ENCODE measurements at places on chromosomes 16 and 17.

- no peak for DNase-seq
These were observed 258.2 kb downstream of the PARN start for GRCh38 chr16:14371778-14372431.

DNA sequence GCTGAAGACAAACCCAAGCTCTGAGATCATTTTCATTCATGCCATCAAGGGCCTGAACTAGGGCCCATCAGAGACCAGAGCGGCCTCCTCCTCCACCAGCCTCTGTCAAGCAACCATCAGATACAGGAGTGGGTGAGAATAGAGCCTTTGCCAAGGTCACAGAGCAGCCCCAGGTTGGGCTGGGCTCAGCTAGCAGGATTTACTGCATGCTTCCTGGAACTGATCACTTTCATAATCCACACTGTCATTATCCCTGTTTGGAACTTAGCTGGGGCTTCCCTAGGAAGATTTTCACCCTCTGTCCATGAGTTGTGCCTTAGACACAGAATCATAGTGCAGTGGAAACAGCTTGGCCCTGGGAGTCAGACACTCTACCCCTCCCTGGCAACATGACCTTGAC, 5.1 kb downstream of the MT4 start:
- no peak for DNase-seq

- peak; percentile 35 for DNase-seq
These were observed 206.4 kb downstream of the KATNIP start for GRCh38 chr16:27756206-27756970.

- DNase-seq, result no peak
These were observed 19.6 kb downstream of the USP31 start for GRCh38 chr16:23129686-23130085.

DNA sequence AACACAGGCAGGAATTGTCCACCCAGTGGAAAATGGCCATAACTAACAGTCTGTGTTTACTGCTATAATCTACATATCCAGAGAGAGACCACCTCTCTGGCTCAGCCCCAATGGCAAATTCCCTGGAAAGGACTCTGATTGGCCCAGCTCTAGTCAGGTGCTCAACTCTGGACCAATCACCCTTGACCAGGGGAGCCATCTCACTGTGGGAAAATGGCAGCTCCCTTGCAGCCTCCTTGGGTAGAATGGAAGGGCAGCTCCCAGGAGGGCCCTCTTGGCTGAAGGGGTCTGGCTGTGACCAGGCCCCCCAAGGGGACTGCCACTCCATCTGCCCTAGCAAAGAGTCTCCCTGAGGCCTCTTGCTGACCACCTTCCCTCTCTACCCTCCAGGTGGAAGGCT, 3.1 kb downstream of the ALOX15B start:
- no peak for DNase-seq

Data from posterior cingulate gyrus (tissue), 11 donors.